ENCODE measurements at places on chromosomes 7 and 10.
A peak's percentile ranks its signal among the peaks of the same experiment; 100 is the strongest.

- DNase-seq: no peak
These were observed 4.4 kb downstream of the ITPRIP start for GRCh38 chr10:104333728-104334373.

DNA sequence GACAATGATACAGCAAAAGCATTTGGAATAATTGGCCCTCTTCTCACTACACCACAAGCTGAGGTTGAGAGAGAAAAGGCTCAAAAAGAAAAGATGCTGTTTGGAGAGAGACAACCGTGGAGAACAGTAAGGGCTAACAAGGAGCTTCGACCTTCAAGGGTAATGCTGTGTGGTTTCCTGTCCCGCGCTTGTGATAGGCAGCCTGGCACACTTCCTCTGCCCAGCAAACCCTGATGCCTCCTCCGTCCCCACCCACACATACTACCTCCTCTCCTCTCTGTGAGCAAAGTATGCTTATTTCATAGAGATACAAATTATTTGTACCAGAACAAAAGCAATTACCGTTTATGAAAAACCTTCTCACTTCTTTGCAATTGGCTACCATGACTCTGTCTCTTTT, 755.4 kb downstream of the KCNMA1 start:
- DNase-seq: peak; percentile 33

GRCh38 chr10:107413971-107414370, 249.5 kb upstream of the SORCS1 start:
- DNase-seq: no peak

- no peak for DNase-seq
These were observed 218.2 kb upstream of the PRSS58 start for GRCh38 chr7:142476077-142476476.

DNA sequence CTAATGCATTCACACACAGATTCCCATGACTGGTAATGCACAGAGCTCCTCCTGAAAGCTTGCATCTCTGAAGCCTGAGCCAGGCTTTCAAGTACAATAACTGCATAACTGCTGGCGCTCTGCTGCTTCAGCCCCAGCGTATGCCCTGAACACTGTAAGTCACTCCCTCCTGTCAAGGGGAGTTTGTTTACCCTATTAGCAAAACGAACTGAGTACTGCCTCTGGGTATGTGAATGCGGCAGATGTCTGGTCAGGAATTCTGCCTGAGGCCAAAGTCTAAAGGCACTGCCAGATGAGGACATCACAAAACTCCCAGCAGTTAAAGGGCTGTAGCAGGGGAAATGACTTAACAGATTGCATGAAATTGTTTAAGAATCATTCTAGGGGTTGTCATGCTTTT, 97.7 kb downstream of the NRCAM start:
- DNase-seq: no peak

GRCh38 chr10:103451091-103451813, 918 bp downstream of the CALHM2 start:
- DNase-seq: peak; percentile 86

GRCh38 chr7:106070567-106071254, 41.4 kb downstream of the SYPL1 start:
- no peak for DNase-seq

GRCh38 chr7:155648752-155649339, 4.4 kb downstream of the RBM33 start:
- no peak for DNase-seq

DNA sequence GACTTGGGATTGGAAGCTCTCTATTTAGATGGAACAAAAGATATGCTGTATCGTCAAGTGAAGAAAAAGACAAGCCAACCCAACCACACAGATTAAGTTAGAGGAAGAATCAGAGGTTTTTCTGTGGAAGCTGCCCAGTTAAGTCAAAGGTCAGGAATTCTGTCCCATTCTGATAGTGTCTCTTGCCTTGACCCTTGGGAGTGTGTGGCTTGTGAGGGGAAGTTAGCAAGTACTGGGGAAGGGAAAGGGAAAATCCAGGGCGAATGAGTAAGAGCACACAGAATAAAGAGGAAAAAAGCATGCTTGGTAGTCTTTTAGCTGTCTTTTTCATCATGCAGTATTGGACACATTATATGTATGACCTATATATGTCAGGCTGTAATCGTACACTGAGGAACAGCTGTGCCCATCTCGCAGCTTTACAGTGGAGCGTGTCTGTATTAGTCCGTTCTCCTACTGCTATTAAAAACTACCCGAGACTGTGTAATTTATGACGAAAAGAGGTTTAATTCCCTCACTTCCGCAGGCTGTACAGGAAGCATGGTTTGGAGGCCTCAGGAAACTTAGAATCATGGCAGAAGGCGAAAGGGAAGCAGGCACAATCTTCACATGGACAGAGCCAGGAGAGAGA, 197.2 kb downstream of the GALNT17 start:
- DNase-seq: no peak

GRCh38 chr10:67533376-67533775, 162.6 kb downstream of the CTNNA3 start:
- no peak for DNase-seq

- no peak for DNase-seq
These were observed 17.0 kb upstream of the ZMIZ1 start for GRCh38 chr10:79051766-79052165.

- DNase-seq: no peak
These were observed 55.5 kb upstream of the FIGNL1 start for GRCh38 chr7:50505553-50506210.

GRCh38 chr7:149209518-149210269, 14.3 kb downstream of the ZNF282 start:
- peak; percentile 92 for DNase-seq

- DNase-seq: no peak
These were observed 102.1 kb downstream of the RTKN2 start for GRCh38 chr10:62166331-62167131.

DNA sequence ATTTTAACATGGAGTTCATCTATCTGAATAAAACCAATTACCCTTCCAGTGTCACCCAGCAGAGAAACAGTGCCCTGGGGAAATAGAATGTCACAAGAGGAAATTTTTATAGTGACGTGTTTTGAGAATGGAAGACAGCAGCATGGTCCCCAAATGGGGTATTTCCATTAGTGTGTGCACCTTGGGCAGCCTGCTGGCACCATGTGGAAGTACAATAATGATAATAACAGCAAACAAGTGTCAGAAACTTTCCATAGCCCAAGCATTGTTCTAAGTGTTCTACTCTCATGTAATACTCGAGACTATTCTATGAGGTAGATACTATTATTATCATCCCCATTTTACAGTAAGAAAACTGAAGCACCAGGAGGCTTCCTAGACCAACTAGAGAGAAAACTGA, 2.2 kb upstream of the PDE1C start:
- DNase-seq: no peak

- DNase-seq: no peak
These were observed 33.9 kb downstream of the C10orf105 start for GRCh38 chr10:71685554-71686232.

GRCh38 chr7:113774182-113774807, 144.5 kb downstream of the PPP1R3A start:
- DNase-seq: no peak

All from activated CD4-positive, alpha-beta T cell treated with anti-CD3 and anti-CD28 coated beads, Interleukin-2, amount 10 ng/mL, durations not matched to agents 24 days and 14 days (primary cell).